ENCODE measurements at places on chromosomes 2 and 18.
A peak's percentile ranks its signal among the peaks of the same experiment; 100 is the strongest.

GRCh38 chr2:64211276-64211921 is 67.2 kb upstream of the PELI1 start:
- no peak for DNase-seq

GRCh38 chr2:164560181-164560792 is 61.0 kb downstream of the GRB14 start:
- peak; percentile 58 for DNase-seq

- DNase-seq, result no peak
Measured at GRCh38 chr2:64639691-64640090, 14.0 kb downstream of the SERTAD2 start.

GRCh38 chr18:57210107-57210715 is 63.3 kb downstream of the BOD1L2 start:
- peak; percentile 62 for DNase-seq

DNA sequence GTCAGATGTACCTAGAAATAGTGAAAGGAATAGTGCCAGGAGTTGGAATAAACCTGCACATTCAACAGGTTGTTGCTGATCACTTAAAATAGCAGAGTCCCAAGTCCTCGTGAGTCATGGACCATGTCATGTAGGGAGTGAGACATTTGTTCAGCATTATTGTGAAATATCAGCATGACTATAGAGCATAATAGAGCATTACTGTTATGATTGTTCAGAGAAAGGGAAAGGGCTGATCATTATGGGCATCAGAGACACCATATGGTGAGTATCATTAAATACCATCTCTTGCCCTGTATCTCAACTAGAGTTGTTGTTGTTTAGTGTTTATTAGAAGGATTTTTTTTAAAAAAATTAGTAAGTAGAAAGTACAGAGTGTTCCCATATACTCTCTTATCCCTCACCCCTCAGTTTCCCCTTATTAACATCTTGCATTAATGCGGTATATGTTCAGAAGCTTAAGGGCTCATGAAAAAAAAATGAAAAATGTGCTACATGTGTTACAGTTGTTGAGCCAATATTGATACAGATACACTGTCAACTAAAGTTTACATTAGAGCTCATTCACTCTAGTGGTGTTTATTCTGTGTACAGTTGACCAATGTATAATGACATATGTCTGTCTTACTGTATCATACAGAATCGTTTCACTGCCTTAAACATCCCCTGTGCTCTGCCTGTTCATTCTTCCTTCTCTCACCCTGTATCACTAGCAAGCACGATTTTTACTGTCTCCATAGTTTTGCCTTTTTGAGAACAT is 5.7 kb downstream of the ELAC1 start:
- DNase-seq, result peak; percentile 88

- peak; percentile 5 for DNase-seq
Measured at GRCh38 chr2:120436460-120436739, 90.5 kb downstream of the INHBB start.

DNA sequence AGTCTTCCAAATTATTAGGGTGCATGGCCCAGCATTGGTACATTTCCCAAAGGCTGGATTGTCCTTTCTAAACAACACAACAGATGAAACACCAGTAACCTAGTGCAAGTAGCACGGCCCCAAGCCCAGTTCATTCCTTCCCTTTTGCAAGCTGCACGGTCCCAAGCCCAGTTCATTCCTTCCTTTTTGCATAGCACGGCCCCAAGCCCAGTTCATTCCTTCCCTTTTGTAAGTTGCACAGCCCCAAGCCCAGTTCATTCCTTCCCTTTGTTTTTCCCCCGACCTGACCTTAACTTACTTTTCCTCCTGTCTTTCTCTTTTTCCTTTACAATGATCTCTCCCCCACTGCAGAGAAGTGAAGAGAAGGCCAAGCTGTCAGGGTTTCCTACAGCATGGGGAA is 60.9 kb downstream of the C18orf63 start:
- no peak for DNase-seq

- peak; percentile 71 for DNase-seq
Measured at GRCh38 chr2:23554054-23554697, 169.2 kb downstream of the KLHL29 start.

- DNase-seq, result peak; percentile 81
Measured at GRCh38 chr2:121810959-121811853, 55.8 kb downstream of the TSN start.

DNA sequence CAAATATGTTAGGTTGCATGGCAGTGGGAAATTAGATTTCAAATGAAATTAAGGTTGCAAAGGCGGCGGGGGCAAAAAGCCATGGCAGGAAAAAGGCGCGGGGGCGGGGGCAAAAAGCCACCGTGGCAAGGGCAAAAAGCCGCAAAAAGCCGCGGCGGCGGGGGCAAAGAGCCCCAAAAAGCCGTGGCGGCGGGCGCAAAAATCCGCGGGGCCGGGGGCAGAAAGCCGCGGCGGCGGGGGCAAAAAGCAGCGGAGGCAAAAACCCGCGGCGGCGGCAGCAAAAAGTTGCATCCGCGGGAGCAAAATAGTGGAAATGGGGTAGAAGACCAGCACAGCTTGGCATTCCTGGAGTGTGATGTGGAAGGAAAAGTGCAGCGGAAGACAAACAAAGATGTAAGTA is 417.1 kb downstream of the ANKRD30B start:
- DNase-seq, result no peak

DNA sequence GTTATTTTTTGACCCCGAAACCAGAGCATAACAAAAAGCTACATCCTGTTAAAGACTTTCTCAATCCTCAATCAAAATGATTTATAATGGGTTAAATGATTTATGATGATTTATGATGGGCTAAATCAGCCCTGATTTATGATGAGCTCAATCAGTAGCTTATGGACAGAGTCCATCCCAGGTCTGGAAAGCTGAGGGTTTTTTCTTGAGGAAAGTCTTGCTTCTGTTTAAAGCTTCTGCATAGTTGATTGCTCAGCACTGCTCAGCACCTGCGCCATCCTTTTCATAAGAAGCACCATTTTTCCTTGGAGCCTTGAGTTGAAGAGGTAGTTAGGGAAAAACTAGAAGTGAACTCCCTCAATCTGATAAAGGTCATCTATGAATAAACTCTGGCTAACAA is 356.8 kb downstream of the CYRIA start:
- DNase-seq, result no peak

All from cardiac fibroblast (primary cell).